ENCODE measurements at places on chromosomes 6 and 20.

DNA sequence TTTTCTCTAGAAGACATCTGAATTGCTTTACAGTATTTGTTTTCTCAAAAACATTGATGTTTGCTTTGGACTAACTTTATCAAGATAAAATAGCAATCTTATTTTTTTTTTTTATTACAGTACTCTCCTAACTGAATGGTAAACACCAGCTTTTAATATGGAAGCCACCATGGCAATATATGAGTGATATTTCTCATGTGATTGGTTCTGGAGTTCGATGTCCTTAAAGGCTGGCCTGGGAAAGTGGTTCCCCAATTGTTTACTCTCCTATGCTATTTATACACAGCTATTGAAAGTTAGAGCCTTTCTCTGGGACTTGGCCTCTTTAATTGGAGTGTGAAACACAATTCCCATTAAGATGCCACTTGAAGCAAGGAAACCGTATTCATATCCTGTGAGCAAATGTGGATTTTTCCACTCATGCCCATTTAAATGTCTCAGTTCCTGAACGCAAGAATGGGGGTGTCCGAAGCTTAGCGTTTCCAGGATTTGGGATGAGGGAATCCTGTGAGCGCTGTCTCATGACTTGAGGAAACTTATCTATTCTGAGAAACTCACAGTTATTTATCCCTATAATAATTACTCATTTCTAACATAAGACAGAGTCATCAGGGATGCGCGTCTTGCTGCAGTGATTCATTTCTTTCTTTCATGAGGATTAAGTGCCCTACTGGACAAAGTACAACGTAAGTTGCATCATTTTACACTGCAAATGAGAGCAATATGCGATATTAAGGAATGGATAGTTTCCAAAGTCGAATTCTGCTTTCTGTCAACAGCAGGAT lies 143.3 kb upstream of the PREP start:
- no peak for DNase-seq

DNA sequence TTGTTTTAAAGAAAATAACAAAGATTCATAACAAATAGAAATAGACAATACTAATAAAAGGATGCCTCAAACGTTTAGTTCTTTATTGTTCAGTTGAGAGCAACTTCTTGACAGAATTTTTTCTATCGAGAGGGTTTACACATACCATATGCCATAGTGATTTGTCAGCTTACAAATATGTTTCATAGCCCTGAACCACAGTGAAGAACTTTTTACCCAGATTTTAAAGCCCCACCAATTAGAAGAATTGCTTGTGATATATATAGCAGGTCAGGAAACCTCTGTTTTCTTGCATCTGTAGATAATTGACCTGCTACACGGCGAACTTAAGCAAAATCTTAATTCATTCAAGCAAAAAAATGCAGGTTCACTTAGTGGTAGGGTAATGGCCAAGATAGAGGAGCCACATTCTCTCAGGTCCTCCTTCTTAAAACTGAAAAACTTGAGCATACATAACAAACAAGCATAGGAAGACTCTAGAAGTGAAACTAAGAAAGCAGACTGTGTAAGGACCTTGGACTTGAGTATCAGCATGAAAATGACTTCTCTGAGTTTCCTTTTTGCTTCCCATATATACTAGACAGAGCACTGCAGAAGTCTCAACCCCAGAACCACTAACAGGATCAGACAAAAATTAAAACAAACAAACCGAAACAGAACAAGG lies 39.5 kb downstream of the CRISP1 start:
- DNase-seq = no peak

GRCh38 chr20:61759286-61760065 lies 306.2 kb downstream of the TAF4 start:
- DNase-seq = no peak

DNA sequence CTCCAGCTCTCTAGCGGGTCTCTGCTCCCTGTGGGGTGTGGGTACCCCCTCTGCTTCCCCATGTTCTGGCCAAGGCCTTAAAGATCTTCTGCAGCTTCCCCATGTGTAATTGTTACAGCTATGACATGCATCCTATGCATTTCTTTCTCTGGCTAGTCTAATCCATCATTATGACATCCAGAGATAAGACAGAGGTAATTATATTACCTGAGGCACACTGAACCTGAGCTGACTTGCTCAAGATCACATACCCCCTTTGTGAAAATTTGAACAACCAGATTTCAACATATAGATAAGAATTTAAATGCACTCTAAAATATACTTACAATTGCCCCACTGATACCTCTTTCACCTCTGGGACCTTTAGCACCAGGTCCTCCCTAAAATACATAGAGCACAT lies 102.4 kb downstream of the COL12A1 start:
- DNase-seq = no peak

DNA sequence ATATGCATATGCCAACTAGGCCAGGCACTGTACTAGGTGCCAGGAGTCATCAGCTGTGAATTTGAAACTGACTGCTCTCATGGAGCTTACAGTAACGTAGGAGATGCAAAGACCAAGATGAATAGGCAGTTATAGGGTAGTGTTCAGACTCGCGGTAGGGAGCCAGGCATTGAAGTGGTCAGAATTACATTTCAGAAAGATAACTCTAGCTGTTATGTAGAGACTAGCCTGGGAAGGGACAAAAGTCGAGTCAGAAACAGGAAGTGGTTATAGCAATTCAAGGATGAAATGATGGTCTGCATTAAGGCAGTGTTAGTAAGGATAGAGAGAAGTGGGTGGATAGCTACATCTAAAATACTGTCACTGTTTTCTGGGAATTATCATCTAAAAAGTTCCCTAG lies 56.6 kb downstream of the PCMT1 start:
- no peak for DNase-seq

DNA sequence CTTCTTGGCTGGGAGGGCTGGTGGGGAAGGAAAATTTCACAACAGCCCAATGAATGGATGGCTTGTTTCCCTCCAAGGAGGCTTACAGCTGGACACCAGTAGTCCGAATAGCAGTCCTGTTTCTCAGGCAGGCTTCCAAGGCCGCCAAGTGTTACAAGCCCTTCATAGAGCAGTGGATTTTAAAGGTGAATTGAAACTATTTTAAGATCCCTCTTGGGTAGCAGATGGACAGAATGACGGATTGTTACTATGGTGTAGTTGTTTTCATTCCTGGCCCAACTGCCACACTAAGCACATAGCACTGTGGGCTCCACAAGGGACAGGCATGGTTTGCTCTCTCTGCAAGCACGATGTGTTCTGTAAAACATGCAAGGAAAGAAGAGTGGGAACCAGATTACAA lies 203.3 kb upstream of the TAB2 start:
- DNase-seq = no peak

DNA sequence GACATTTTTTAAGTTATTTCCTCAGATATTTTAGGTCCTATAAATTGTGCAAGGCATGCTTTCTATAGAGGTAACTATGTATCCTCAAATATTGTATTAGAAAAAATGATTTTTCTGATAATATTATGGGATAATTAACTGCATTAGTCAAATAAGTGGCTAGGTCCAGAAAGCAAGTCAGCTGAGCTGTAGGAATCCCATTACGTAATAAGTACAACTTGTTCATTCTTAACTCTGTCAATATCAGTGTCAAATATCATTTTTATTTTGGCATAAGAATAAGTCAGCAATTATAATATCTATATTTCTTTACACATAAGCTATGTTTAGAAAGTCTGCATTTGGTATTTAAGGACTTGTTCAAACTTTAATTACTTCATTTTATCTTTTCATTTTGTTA lies 830.9 kb upstream of the GJE1 start:
- no peak for DNase-seq

DNA sequence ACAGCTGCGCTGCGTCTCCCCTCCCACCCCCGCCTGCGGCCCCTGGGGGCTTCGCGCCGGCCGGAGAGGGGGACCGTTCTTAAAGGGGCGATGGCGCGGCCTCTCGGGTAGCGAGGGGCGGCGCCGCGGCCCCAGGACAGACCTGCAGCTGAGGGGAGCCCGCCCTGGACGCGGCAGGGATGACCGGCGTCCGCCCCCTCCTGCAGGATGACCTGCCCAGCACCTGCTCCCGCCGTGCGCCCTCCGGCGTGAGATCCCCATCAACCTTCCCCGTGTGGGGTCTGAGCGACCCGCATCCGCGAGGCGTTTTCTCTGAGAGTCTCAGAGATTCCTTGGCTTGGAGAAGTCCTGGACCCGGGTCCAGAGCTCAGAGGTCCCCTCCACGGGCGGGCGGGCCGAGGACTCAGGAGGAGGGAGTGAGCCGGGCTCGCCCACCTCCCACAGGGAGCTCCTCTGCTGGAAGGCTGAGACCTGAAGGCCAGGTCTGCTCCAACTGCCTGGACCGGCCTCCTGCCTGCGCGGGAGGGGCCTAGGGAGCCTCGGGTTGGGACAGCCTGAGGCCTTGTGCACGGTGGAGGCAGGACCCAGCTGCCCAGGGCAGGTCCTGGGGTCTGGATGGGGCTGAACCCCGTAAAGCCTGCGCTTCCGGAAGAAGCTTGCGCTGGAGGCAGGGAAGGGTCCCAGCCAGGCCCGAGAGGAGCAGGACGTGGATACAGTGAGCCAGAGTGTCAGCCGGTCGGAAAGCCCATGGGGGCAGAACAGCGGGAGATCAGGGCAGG lies 532 bp upstream of the NKAIN4 start:
- DNase-seq = no peak

- DNase-seq = no peak
Measured at GRCh38 chr6:44122801-44123200, 4.5 kb downstream of the MRPL14 start.

DNA sequence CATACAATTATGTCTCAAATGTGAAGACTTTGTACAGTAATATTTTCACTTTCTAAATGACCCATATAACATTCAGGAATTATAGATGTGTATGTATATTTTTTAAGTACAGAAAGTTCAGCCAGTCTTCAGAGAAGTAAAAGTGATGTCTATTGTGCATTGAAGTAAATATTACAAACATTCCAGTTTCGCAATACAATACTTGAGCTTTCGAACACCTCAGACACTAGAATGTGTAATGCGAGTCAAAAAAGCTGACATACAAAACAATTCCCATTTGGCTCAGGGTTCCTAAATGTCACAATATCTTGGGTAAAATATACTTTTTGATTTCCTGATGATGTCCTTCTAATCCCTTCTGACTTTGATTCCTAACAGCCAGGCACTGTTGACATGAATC lies 101.4 kb downstream of the ZNF217 start:
- DNase-seq = no peak

DNA sequence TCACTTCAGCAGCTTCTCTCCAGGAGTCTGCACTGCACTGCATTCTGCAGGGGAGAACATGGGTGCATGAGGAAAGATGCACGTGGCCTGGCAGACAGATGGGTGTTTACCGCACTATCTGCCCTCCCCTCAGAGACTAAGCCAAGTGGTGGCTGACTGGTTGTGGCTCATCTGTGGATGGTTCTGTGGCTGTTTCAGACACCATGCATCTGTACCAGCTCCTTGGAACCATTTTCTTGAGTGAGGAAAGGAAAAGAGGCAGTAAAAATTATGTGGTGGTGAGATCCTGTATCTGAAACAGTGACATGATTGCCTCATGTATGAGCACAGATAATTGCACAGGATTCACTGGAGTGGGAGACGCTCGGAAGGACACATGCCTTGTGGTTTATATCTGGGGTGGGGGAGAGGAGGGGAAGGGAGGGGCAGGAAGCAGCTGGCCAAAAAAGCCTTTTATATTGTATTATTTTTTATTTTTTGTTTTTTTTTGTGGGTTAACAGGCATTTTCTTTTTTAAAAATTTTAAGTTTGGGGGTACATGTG lies 161.7 kb downstream of the ERMARD start:
- no peak for DNase-seq

DNA sequence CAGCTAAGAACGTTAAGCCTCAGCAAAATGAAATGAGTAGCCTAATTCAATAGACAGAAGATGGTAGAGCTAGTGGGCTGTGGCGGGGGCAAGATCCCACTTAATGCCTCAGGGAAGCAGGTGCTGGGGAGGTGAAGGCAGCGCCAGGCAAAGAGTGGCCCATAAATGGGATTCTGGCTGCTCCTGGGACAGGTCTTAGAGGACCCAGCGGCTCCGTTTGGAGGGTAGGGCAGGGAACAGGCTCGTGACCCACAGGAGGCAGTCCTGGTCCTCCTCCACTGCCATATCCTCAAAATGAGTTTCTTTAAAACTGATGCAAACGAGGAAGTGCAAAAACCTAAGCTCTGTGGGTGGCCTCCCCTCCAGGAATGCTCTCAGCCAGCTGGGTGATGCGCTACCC lies 32.7 kb downstream of the SAYSD1 start:
- DNase-seq = no peak

DNA sequence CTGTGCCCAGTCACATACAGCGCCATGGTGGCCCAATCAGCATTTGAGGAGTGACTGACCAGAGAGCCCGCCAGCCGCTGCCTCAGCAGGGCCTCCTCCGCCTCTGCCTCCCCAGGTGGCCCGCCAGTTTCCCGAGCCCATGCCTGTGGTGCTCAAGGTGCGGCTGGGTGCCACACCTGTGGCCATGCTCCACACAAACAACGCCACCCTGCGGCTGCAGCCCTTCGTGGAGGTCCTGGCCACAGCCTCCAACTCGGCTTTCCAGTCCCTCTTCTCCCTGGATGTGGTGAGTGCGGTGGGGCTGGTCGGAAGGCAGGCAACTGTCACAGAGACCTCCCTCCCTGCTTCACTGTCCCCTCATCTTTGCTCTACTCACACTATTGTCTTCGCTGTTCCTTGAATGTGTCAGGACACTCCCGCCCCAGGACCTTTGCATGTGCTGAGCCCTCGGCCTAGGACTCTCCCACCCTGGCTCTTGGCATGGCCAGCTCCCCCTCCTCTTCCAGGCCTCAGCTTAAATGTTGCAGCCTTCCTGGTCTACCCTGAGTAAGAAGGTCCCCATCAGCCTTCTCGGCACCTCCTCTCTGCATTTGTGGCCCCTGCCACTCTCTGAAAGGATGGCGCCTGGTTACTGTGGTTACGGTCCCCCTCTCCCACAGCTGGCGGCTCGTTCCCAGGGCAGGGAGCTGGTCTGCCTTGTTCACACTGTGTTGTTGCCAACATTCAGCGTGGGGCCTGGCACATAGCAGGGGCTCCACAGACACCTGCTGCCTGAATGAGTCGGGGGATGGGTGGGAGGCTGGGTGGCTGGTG lies 11.8 kb upstream of the BPIFB6 start:
- no peak for DNase-seq

GRCh38 chr6:72551470-72551869 lies 70.4 kb upstream of the KCNQ5 start:
- no peak for DNase-seq

DNA sequence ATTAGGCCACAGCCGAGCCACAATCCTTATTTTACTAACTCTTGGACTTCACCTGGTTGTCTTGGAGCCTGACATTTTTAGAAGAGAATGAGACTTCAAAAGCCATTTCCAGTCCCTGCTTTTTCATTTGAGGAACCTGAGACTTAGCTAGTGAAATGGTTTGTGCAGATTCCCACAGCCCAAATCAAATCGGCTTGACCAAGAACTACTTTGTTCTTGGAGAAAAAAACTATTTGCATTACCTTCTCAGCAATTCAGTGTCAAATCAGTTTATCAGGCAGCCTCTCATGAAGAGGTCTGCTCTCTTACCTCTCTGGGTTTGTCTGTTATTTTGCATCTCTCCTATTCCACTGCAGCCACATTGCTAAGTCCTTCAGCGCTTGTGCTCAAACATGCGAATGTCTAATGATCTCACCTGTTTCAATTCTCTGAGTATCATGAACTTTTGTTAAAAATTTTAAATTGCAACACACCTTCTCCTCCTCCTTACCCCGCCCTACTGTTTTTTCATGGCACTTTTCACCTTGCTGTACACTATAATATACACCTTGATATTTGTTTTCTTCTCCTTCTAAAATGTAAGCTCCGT lies 573 bp upstream of the IFNGR1 start:
- DNase-seq = no peak

GRCh38 chr6:154139892-154140291 lies 100.9 kb downstream of the OPRM1 start:
- no peak for DNase-seq

Data from D341Med (cell line).